ENCODE measurements at places on chromosomes 7 and 10.

DNA sequence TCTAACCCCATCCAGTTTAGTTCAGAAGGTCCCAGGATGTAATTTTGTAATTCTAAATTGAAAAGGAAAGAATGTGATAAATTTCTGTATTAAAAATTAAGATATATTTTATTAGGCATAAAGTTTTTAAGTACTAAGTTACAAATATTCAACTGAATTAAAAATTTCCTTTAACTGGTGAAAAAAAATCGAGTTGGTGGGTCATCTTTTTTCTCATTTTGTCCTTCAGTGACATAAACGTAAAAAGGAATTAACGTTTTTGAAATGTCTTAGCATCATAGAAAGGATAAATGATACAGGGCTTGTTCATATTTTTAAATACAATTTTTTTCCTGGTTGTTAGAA is 88.5 kb downstream of the BTRC start:
- DNase-seq = no peak

DNA sequence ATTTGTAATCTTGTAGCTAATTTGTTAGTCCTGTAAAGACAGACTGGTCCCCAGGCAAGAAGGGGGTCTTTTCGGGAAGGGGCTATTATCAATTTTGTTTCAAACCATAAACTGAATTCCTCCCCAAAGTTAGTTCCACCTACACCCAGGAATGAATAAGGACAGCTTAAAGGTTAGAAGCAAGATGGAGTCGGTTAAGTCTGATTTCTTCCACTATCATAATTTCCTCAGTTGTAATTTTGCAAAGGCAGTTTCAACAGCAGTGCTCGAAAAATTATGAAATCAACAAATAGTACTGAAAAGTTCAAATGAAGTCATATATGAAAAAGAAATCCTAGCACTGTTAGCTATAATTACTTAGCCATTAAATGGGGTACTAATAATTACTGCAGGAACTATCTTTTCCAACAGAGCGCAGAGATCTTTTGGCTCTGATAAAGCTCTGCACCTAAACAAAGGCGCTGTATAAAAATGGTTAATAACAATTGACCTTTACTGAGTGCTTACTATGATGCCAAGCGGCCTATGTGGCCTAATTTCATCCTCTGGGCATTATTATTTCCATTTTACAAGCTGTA is 756 bp upstream of the SEC24C start:
- no peak for DNase-seq

GRCh38 chr10:68156373-68157185 is 47.3 kb downstream of the MYPN start:
- DNase-seq = no peak

DNA sequence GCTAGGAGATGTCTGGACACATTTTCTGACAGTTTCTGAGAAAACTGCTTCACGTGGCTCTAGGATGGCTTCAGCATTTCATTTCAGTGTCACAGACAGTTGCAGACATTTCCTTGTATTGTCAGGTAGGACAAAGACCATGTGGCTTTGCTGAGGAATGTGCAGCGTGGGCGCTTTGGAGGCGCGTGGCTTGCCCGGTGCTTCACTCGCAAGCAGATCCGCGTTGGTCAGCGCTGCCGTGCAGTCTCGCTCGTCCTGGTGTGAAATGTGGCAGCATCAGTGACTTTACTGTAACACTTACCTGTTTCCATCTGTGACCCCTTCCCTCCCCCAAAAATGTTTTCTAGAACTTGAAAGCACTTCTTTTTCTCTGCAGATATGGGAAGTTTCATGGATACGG is 340.5 kb downstream of the SDK1 start:
- DNase-seq = no peak

DNA sequence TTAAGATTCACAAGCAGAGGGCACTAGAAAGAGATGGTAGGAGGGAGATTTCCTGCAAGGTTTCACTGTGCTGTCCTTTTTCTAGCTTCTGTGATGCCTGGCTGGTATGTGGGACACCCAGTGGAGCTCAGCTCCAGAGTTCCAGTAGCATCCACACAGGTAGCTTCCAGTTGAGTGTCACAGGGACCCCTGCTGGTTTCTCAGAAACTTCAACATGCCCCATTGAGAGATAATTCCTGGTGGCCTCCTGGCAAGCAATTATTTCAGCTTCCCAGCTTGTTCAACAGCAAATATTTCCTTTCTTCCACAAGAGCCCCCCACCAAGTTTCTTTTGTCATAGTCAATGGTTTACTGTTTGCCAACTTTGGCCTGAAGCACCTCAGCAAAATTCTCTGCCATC is 858.7 kb downstream of the REEP3 start:
- no peak for DNase-seq

GRCh38 chr7:133940368-133940767 is 186.8 kb upstream of the LRGUK start:
- no peak for DNase-seq

- DNase-seq = peak; percentile 1
Observed at GRCh38 chr7:139620676-139621344, 97.3 kb downstream of the CLEC2L start.

GRCh38 chr7:475951-476441 is 43.6 kb downstream of the PDGFA start:
- DNase-seq = no peak

- DNase-seq = no peak
Observed at GRCh38 chr7:93310346-93310745, 78.2 kb downstream of the VPS50 start.

GRCh38 chr7:139370301-139370942 is 10.7 kb downstream of the LUC7L2 start:
- DNase-seq = no peak

DNA sequence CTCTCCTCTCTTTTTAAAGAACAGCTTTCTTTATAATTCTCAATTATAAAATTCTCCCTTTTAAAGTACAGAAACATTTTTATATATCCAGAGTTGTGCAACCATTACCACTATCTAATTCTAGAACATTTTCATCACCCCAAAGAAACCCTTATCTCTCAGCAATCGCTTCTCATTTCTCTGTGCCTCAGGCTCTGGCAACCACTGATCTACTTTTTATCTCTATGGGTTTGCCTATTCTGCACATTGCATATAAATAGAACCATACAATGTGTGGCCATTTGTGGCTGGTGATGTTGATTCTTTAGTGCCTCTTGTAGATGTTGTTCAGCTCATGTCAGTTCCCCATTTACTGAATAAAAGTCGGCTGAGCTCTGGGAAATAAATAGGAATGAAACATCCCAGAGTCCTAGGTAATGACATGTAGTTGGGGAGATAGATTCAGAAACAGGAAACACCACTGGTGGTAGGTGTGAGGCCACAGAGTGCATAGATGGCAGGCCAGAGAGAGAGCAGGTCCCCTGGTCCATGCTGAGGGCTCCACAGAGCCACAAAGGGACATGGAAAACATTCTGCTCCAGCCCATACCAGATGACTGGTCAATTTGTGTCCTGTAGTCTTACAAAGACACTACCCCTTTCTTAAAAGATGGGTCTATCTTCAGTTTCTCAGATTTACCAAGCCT is 126.5 kb downstream of the PLPP4 start:
- no peak for DNase-seq

DNA sequence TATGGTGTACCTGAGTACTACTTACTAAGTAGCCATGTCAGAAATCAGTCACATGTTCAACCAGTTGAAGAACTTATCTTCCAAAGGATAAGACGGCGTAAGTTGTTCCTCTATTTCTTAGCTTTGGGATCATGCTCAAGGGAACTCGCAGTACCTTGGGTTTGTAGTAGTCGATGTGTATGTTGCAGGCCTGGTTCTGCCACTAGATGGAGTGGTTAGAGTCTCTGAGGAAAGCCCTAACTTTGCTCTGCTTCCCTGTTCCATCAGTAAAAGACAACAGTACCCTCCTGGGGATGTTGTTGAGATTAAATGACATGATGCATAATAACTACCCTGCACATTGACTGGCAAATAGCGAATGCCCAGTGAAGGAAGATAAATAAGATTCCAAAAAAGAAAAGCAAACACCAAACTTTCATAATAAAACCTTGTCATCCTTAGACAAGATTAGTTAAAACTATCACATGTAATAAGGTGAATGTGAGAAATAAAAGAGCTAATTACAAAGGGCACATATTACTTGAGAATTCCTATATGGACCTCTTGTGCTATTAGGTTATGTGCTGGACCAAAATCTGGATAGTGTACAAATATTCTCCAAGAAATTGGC is 165.9 kb downstream of the ABCA13 start:
- no peak for DNase-seq

DNA sequence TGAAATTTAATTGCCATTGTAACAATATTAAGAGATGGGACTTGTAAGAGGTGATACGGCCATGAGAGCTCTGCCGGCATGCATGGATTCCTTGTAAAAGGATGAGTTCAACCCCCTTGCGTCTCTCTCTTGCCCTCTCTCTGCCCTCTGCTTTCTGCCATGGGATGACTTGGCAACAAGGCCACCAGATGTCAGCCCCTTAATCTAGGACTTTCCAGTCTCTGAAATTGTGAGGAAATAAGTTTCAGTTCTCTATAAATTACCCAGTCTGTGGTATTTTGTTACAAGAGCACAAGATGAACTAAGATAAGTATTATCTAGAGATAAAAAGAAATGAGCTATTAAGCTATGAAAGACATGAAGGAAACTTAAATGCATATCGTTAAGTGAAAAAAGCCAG is 145.7 kb upstream of the AHR start:
- no peak for DNase-seq

GRCh38 chr10:110460111-110460809 is 37.4 kb upstream of the DUSP5 start:
- peak; percentile 37 for DNase-seq

DNA sequence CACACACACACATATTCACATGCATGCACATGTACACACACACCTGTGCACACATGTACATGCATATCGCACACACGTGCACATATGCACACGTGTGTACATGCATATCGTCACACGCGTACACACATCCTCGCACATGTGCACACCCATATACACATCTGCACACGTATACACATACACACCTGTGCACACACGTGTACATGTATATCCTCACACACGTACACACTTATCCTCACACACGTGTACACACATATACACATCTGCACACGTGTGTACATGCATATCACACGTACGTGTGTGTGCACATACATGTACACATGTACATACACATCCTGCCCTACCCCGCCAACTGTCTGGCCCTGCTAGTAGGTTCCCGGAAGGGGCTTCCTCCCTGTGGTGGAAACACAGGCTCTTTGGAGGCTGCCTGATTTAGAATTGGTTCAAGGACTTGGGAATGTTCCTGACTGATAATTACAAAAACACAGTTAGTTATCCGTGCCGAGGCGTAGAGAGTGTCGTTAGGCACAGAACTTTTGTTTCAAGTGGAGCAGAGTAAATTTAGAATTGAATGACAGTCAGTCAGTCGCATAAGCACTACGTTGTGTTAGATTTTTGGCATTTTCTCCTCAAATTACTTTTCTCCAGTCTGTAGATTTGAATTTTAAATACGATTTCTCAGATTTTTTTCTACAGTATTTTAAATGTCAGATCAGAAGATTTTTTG is 18.5 kb upstream of the PRKAR1B start:
- no peak for DNase-seq

GRCh38 chr7:151614019-151614418 is 94.3 kb upstream of the RHEB start:
- DNase-seq = no peak

DNA sequence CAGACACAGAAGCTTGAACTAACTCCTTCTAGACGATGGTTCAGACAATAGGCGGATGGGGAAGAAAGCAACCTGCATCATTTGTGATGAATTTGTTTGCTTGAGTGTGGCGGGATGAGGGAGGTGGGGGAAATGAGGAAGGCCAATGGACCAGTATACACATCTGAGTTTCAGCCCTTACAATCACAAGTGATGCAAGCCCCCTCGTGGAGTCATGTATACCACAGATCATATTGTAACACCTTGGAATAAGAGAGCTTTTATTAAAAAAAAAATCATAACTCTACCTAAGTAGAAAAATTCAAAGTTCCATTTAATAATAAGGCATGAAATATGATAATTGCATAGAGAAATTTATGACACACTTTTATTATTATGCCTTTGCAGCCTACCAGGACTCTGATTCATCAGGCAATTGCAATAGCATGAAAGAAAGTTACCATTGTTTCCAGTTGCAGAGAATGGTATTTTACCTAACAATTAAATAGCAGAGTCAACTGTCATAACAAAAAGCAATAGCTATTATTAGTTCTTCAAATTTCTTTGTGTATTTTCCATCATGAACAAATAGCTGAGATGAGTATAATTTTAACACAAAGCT is 230.2 kb upstream of the AKR1E2 start:
- no peak for DNase-seq

DNA sequence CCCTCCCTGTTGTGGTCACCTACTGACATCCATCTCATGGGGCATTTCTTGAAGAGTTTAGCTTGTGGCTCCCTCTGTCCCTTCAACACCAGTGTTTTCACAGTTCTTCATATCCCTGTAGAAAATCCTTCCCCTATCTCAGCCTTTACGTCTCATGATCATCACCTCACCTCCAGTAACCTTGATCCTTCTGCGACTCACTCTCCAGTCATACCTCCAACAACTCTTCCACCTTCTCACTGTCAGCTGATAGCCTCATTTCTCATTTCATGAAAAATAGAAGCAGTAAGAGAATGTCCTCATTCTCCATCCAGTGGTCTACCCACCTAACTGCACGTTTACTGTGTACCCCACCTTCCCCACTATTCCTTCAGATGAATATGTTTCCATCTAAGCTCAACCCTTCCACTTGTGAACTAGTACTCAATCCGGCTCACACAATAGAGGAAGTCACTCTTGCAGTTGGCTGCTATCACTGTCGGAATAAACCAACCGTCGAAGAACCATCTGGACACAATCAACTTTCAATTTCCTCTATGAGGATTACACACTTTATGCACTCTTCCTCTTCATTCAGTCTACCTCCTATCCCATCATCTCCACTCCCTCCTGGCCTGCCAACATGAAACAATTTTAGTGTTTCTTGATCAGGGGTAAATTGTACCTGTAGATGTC is 256.0 kb downstream of the AHR start:
- DNase-seq = no peak

GRCh38 chr7:1526271-1526754 is 4.2 kb upstream of the MAFK start:
- DNase-seq = no peak

DNA sequence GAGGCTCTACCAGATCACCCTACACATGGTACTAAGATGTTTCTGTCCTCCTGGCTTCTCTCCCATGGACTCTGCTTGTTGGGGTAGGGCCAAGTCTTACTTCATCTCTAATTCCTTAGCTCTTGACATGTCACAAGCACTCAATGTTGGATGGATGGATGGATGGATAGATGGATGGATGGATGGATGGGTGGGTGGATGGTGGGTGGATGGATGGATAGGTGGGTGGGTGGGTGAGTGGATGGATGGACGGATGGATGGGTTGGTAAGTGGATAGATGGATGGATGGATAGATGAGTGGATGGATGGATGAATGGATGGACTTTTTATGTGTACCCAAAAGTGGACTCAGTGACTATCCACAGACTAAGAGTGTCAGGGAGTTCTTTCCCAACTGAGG is 28.5 kb downstream of the HSPA12A start:
- DNase-seq = no peak

DNA sequence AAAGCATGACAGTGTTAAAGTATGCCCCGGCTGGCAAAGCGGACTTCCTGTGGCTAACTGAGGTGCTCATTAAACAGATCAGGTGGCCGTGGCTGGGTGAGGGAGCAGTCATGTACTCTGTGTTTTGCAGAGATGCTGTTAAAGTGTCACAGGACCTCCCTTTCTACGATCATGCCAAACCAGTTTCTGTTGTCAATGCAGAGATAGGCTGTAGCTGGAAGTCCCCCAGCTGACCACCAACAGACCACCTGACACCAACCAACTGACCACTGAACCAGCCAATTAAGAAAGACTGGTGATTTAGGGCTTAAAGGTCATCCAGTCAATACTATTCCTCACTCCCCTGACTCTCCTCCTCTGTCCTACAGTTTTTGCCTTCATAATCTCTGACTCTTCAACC is 431.1 kb upstream of the LRGUK start:
- DNase-seq = no peak

GRCh38 chr10:33412241-33412640 is 77.8 kb upstream of the NRP1 start:
- DNase-seq = no peak
